ENCODE measurements at places on chromosomes 5 and 9.

DNA sequence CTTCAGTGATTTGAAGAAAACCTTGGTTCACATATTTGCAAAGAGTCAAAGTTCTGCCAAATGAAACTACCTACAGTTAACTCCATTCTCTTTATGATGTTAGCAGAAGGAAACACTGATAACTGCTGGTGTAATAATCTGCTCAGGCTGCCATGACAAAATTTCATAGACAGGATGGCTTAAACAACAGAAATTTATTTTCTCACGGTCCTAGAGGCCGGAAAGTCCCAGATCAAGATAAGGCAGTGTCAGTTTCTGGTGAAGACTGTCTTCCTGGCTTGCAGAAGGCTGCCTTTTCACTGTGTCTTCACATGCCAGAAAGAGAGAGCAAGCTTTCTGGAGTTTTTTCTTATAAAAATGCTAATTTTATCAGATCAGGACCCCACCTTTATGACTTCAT is 102.4 kb upstream of the PARP8 start:
- DNase-seq = no peak

GRCh38 chr9:16866587-16866986 is 3.9 kb downstream of the BNC2 start:
- no peak for DNase-seq

DNA sequence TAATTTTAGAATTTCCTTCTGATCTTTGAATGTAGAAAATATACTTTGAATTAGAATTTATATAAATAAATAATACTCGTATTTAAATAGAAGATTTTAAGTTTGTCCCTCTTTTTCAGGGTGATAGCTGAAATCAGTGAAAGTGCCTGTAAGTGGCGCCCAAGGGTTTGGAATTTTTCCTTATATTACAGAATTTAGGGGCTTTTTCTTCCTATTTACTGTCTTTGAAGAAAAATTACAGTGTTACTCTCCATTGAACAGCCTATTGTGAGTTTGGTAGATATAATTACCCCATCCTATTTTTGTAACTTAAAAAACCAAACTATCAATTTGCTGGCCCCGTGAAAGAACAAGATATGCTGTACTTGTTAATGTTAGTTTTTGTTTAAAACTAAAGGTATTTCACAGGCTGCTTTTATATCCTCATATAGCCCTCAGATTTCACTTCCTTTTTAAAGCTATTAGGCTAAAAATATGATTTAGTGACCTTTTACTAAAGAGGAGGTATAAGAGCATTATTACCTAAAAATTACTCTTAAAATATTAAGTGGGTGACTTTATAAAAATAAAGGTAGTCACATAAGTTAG is 3.2 kb downstream of the MAP3K1 start:
- DNase-seq = no peak

DNA sequence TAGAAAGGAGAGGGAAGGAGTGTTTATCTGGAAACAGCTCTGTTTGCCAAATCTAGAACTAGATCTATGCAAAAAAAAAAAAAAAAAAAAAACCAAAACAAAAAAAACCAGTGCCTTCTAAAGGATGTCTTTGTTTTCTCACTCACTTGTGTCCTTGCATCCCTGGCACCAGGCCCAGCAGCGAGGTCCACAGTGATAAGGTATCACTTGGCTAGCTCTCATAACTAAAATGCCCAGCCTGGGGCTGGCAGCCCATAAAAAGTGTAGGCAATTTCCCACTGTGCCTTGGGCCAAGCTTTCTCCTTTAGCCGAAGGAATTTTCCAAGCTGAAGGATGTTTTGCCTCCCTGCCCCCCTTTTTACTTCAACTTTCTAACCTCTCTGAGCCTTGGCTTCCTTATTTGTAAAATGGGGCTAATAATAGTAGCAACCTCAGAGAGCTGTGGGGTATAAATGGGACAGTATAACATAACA is 20.8 kb downstream of the RGS3 start:
- no peak for DNase-seq

DNA sequence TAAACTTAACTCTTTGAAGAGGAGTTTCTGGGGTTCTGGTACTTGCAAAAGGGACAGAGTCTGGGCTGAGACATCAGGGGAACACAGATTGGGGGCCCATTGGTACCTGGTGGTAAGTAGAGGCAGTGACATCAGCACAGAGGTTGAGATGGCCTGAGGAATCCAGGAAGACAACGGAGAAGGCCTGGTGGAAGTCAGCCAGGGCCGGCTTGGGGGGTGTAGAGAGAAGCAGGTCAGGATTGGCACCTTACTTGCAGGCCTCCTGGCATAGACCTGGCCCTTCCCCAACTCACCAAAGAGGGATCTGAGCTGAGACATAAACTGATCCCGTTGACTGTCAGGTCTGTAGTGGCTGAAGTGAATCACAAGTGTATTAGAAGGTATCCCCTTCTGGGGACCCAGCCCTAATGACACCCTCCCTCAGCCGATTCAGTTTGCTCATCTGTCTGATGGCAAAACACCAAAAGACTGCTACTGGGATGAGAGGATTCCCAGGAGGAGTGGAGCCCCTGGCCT is 5.5 kb downstream of the NOL6 start:
- DNase-seq = no peak

- peak; percentile 92 for DNase-seq
Measured at GRCh38 chr5:150789943-150790611, 11.5 kb downstream of the SMIM3 start.

DNA sequence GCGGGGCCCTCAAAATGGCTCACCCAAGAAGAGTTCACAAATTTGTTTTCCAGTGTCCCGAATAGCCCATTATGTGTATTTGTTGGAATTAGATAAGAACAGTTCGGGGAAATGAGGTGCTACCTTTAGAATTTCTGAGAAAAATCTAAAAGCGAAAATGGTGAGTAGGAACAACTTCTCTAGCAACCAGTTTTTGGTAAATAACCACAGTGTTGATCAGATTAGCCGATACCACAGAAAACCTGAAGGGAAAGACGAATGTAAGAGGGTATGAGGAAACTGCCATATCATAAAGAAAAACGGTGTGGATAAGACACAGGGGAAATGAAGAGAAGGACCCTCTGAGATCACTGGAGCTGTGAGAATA is 31.0 kb downstream of the ADAM19 start:
- no peak for DNase-seq

- no peak for DNase-seq
Measured at GRCh38 chr9:126122901-126123616, 203.6 kb upstream of the MVB12B start.

DNA sequence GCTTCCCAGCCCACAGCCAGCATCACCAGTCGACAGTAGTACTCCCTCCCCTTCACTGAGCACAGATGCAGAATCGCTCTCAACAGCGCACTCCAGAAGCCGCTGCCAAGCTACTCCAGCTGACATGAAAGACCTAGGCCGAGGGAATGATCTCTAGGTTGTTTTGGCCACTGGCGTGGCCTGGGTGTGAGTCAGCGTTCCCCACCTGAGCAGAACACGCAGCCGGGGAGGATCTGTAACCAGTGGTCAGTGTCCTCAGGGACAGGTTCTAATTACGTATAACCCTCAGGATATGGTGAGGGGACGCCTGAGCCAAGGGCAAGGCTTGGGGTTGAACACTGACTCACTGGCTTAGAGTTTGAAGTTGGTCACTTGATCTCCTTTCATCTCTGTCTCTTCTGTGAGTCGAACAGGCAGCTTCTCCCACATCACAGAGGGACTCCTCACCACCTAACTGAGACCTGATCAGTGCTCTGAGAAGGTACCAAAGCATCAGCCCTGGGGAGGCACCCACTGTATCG is 76.9 kb upstream of the IL17B start:
- DNase-seq = no peak

GRCh38 chr5:37724395-37725125 is 115.3 kb downstream of the GDNF start:
- no peak for DNase-seq

- DNase-seq = no peak
Measured at GRCh38 chr9:93132287-93132927, 1.6 kb downstream of the NINJ1 start.

GRCh38 chr9:19643875-19644274 is 145.0 kb downstream of the SLC24A2 start:
- no peak for DNase-seq

DNA sequence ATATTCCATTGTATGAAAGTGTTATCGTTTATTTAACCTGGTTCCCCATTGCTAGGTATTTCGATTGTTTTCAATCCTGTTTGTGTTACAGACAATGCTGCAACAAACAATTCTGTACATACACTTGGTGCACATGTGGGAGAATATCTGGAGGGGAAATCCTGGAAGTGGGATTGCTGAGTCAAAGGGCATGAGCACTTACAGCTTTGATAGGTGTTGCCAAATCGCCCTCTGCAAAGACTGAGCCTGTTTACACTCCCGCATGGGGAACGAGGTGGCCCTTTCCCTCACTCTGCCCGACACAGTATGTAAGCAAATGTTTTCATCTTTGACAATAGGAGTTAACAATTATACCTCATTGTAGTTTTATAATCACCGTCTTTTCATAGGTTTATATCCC is 66.2 kb downstream of the PDE6A start:
- DNase-seq = no peak

DNA sequence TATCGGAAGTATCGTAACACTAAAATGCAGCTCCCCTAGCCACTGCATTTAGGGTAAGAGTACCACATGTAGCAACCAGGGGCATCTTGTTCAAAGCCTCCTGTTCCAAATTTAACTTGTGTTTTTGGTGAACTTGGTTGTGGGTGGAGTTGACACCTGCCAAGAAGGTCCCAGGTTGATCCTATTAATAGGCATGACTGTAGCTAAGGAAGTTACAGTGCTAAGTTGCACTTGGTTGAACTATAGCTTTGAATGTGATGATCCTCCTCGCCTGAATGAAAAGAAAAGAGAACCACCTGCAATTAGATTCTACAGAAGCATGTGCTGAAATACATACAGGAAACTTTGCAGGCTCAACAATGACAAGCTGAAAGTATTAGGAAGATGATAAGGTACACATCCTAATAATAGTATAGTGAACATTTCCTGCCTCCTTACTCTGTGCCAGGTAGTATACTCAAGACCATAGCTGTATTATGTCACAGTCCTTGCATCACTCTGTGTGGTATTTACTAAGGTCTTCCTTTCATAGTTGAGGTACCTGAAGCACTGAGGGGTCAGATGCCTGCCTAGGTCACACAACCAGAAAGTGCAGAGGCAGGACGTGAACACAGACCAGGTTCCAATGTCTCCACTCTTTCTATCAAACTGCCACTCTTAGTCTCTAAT is 64.5 kb upstream of the PIP5K1B start:
- DNase-seq = no peak
